ENCODE measurements at places on chromosomes 13 and 19.

GRCh38 chr19:48686088-48686487, 9.7 kb upstream of the FUT2 start:
- DNase-seq: no peak

- DNase-seq: no peak
Observed at GRCh38 chr13:101785858-101786257, 333.4 kb downstream of the ITGBL1 start.

DNA sequence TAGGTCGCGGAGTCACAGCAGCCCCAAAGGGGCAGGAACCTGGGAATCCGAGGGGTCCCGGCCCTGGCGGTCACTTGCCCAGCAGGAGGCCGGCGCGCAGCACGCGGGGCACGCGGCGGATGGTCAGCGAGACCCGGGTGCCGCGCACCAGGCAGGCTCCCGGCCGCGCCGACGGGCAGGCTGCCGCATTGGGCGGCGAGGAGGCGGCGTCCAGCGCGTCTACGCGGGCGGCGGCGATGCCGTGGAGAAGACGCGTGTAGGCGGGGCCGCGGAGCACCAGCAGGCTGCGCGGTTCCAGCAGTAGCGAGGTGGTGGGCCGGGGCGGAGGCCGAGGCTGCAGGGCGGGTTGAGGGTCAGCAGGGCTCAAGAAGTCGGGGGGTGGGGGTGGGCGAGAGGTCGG, 607 bp upstream of the SYNE4 start:
- peak; percentile 22 for DNase-seq

- peak; percentile 57 for DNase-seq
Observed at GRCh38 chr19:19661675-19662251, 1.7 kb downstream of the ATP13A1 start.

- DNase-seq: no peak
Observed at GRCh38 chr19:43465468-43466120, at the start of gene LYPD3. TSS of gene LYPD3 (minus strand) at chr19:43465608. CDS start at chr19:43465571, 37 bp downstream.

Data from CD4-positive, alpha-beta T cell treated with Interleukin-4 for 4 hours (primary cell).